Left cardiac atrium (tissue), 4 donors: ENCODE measurements at places on chromosomes 6 and 20. TPM values are rescaled to one million over a fixed set of nuclear protein-coding genes. Genes with fewer than 3 reads are reported as not detected.

GRM4 gene
- not detected for total RNA-seq

SNAP25 gene
- total RNA-seq, result 0.97 TPM

COL11A2 gene
- 0.94 TPM for total RNA-seq

BANF2 gene
- not detected for total RNA-seq
